BJ (cell line): ENCODE measurements at places on chromosomes 12 and 14. TPM values are rescaled to one million over a fixed set of nuclear protein-coding genes. Genes with fewer than 3 reads are reported as not detected.

Gene KCNA1
- not detected in 2 replicates for polyA plus RNA-seq

DNA sequence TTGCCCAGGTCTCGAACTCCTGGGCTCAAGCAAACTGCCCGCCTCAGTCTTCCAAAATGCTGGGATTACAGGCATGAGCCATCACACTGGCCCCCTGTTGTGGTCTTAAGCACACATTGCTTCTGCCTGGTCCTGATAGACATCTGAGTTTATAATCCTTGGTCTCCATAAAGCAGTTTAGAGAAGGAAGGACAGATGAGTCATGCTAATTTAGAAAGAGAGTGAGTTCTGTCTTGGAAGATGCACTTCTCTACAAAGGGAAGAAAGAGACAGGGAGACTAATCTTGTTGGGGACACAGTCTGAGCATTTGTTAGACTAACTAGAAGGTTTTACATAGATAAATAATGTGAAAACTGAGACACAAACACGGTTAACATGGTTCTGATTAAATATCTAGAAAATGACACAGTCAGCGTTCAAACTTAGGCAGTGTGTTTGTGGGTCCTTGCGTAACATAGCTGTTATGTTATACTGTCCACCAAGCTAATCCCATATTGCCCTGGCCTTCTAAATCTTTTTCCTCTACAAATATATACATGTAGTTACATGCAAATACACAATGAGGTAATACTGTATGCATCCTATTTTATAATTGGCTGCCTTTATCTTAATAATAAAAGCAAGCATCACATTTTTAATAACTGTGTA is 31.0 kb downstream of the SAMD4A start:
- no peak for DNase-seq

GRCh38 chr12:55847033-55847432 is 4.3 kb upstream of the MMP19 start:
- DNase-seq, result no peak

Gene SYNDIG1L
- not detected in 2 replicates for polyA plus RNA-seq

GRCh38 chr12:104152685-104153241 is 14.8 kb upstream of the NFYB start:
- no peak for DNase-seq

DNA sequence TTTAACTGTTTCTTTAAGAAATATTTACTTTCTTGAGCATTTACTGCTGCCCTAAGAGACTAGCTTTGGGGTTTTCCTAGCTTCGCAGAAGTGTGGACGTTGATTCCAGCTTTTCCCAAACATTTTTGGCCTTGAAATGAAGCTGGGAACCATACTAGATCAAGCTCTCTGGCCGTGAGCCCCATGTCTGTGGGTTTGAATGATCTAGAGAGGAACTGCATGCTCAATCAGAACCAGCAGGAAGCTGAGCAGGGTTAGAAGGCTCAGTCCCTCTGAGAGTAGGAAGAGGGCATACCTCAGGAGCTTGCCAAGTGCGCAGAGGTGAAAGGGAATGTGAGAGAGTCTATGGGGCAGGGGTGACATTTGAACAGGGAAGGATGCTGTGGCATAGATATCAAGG is 292.1 kb downstream of the CACNA1C start:
- DNase-seq, result no peak

- DNase-seq, result no peak
Measured at GRCh38 chr12:9867531-9867930, 1.6 kb downstream of the CLEC2B start.

DNA sequence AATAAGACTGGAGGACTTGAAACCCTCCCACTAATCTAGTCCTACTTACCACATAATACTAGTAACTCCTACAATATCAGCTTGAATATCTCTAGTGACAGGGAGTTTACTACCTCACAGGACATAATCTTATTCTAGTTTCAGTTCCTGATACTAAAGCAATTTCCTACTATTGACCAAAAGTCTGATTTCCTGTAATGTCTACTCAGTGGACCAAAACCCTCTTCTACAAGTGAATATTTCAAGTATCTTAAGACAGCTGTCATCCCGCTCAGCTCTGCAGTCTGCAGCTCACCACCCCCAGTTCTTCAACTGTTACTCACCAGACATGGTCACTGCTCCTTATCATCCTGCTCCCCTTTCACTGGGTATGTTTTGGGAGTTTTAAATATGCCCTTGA is 70.8 kb upstream of the TMCC3 start:
- DNase-seq, result no peak

DNA sequence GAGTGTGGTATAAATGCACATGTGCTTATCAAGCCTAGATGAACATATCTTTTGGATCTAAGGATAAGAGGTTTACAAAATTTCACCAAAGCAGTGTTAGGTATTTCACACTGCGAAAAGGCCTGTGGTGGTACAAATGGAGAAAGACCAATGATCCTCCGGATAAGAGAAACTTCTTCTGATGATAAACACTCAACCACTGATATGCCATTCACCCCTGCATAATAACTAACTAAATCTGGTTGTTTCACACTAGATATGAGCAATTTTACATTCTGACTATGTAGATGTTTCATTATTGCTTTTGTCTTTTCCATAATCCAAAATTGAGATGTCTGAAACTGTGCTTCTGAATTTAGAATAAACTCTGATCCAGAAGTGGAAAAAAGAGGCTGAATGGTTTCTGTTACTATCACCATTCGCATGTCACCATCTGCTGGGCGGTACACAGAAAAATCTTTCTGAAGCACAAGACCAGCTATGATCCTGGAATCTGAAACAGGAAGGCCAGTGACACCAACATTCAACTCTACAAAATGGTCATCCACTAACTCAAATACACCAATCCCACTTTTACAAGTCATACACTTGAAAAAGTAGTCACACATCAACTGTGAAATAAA is 1.3 kb downstream of the BBS10 start:
- no peak for DNase-seq

Gene OLR1
- 6.9 and 9.1 TPM in 2 replicates for polyA plus RNA-seq

DNA sequence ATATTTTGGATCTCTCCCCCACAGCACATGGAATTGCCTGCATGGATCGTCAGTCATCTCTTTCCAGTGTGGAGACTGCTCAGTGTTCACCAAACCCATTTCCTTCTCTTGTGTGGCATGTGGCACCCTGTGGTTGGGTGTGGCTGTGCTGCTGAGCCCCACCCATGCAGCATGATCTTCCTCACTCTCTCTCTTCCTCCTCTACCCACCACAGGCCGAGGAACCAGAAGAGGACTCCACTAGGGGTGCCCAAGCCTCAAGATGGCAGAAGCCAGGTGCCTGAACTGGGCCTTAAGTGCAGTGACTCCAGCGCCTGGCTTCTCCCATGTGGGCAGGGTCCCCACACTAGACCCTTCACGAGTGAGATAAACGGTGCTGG is 66.8 kb upstream of the GPR68 start:
- no peak for DNase-seq

Gene PAPLN
- 1.0 and 1.1 TPM in 2 replicates for polyA plus RNA-seq

Gene CLEC2A
- polyA plus RNA-seq, result not detected in 2 replicates

- DNase-seq, result no peak
Measured at GRCh38 chr12:125549836-125550235, 484.6 kb downstream of the AACS start.

Gene GLS2
- polyA plus RNA-seq, result 0.13 and 0.18 TPM in 2 replicates

DNA sequence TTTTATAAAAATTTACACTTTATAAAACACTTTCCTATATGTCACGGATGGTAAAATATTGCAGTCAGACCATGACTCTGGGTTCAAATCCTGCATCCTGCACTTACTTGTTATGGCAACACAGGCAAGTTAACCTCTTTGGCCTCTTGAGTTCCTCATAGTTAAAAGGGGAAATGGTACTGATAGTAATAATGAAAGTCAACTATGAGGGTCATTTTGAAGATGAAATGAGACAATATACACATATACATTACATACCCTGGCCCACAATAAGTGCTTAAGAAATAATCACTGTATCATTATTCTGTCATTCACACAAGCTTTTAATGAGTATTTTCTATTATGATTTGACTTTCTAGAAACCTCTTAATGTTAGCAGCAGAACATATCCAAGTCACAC is 64.4 kb downstream of the C12orf42 start:
- no peak for DNase-seq

DNA sequence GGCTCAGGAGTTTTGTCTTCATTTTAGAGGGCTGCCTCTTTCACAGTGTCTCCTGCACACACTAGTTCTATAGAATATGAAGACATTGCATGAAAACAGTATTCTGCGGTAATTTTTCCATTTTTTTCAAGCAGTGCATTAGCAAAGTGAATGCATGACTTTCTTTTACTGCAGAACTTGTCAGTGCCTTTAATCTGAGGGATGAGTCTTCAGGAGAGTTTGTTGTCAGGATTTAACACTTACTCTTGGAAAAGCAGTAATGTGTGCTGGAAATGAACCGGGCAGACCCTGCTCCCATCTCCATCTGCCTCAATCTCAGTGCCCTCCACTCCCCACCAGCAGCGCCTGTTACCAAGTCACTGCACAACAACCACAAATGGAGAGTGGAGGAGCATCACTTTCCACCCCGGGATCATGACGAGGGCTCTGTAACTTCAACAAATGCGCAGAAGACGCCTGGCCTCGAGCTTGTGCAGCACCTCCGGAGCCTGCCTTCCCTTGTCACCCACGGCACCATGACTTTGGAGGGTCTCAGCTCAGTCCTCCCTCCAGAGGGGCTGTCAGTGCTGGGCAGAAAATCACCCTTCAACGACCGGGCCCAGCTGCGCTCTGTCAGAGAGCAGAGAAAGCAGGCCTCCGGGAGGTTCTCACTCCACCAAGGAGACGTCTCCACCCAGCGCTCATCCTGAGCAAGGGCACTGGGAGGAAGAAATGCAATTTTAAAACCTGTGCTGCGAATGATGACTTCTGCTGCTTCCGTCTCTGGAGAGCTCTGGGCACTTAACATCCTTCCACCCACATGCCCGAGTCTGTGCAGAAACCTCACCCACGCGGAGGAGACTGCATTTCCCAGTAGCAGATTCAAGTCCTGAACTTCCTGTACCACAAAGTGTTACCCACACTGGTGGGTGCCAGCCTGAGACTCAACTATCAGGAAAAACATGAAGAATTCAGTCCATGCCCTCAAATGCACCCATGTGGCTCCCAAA is 255.7 kb downstream of the ADGRD1 start:
- DNase-seq, result no peak

GRCh38 chr14:32374155-32374554 is 45.1 kb downstream of the AKAP6 start:
- no peak for DNase-seq

Gene ANKS1B
- polyA plus RNA-seq, result 0.27 TPM in 2 replicates

Gene DDN
- polyA plus RNA-seq, result 0.02 and 0.07 TPM in 2 replicates

- no peak for DNase-seq
Measured at GRCh38 chr12:98830657-98831056, 185.6 kb downstream of the APAF1 start.

GRCh38 chr14:55088356-55088755 is 36.9 kb downstream of the MAPK1IP1L start:
- no peak for DNase-seq

Gene BCL2L14
- not detected in 2 replicates for polyA plus RNA-seq

Gene TCL1B
- polyA plus RNA-seq, result not detected in 2 replicates

Gene RHEBL1
- polyA plus RNA-seq, result 0.82 and 1.3 TPM in 2 replicates

DNA sequence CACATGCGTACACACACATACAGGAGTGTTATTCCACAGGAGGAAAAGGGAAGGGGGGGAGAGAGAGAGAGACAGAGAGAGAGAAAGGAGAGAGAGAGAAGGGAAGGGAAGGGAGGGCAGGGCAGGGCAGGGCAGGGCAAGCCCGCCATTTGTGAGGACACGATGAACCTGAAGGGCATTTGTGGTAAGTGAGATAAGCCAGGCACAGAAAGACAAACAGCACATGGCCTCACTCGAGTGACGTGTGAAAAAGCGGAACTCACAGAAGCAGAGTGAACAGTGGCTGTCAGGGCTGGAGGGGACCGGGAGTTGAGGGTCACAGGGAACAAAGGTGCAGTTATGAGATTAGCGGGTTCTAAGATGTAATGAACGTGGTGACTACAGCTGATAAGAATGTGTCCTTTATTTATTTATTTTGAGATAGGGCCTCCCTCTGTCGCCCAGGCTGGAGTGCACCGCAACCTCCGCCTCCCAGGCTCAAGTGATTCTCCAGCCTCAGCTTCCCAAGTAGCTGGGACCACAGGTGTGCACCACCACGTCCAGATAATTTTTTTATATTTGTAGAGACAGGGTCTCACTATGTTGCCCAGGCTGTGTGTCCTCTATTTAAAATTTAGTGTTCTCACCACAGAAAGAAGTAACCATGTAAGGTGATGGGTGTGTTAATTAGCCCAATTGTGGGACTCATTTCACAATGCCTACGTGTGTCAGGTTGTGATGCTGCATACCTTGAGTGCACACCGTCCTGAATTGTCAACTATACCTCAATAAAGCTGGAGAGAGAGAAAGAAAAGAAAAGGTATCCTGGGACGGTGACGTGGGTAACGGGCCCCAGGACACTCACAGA is 18.7 kb upstream of the FBRSL1 start:
- DNase-seq, result no peak

GRCh38 chr12:106671840-106672239 is 89.0 kb downstream of the RFX4 start:
- no peak for DNase-seq

GRCh38 chr12:109932878-109933503 is 32.9 kb downstream of the TCHP start:
- DNase-seq, result no peak

Gene RBM25
- 21.9 and 27.5 TPM in 2 replicates for polyA plus RNA-seq

- DNase-seq, result no peak
Measured at GRCh38 chr14:103879570-103880347, 32.4 kb upstream of the PPP1R13B start.

DNA sequence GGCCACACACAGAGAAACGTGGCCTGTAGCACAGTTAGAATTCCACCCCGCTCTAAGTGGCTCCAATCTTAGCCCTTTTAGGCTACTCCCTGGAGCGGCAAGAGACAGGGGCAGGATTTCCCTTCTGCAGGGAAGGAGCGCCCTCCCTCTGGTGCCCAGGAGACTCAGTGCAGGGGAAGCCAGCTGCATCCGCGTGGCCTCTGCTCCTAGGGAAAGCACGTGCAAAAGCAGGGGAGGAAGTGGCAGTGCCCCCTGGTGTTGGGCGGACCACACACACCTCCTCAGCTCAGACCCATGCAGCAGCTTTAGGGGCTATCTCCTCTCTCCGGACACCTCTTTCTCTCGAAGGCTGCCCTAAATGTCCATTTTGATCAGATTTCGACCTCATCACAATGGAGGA is 50.0 kb downstream of the SPRING1 start:
- DNase-seq, result no peak

Gene RBP5
- not detected in 2 replicates for polyA plus RNA-seq

GRCh38 chr12:120101182-120101581 is 15.4 kb downstream of the RAB35 start:
- no peak for DNase-seq

DNA sequence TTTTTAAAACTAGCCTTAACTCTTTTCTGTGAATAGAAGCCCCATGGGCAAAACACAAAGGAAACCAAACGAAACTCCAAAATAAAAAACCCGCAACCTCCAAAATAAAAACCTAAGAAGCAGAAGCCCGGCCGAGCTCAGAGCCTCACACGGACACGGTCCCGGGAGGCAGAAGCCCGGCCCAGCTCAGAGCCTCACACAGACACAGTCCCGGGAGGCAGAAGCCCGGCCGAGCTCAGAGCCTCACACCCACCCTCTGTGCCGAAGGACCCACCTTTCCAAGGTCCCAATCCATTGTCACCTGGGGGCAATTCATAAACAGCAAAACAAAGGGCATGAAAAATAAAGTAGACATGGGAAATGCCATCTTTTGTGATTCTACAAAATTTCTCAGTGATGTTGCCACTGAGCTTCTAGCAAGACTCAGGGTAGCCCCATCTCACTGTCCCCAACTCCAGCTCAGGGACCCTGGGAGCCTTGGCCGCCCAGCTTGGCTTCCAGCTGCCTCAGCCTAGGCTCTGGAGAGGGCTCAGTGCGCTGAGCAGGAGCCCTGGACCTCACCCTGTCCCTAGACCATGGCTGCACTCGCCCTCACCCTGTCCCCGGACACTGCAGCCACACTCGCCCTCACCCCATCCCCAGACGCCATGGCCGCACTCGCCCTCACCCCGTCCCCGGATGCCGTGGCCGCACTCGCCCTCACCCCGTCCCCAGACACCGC is 82.2 kb downstream of the GALNT9 start:
- no peak for DNase-seq

Gene TEX22
- polyA plus RNA-seq, result 0.17 and 0.22 TPM in 2 replicates
